ENCODE measurements at places on chromosomes 5 and 9.

DNA sequence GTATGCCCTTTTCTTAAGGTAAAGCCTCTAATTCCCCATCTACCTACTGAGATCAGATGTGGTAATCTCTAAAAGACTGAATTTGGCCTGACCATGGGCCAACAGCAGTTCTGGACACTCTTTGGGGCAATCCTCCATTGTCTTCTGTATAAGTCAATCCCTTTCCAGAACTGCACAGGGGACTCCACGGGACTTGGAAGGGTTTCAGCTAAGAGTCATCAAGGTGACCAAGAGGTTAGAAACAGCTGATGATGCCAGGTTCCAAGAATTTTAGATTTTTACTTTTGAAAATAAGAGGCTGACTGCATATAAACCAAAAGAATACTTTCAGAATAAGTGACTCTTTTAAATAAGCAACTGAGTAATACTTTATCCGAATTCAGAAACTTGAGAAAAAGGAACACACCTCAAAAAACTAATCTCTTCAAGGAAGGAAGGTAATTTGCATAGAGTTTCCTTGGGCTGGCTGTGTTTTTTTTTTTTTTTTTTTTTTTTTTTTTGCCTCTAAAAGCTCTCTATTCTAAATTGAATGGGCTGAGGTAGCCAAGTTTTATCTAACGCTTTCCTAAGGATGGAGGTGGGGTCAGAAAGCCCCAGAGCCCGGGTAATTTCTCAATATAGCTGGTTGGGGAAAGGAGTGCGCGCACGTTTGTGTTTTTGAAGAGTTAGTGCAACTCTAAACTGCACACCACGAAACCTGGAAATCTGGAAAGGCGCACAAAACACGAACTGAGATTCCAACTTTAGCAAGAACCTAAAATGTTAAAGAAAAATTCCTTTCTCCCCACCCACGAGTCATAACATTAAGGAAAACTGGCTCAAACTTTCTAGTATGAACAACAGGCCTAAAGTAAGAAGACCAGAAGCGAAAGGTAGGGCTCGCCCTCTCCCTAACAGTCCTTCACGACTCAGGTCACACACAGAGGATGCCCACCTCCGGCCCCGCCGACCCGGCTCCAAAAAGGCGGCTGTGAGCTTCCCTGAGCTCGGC is 1.3 kb downstream of the VCP start:
- DNase-seq, result no peak

DNA sequence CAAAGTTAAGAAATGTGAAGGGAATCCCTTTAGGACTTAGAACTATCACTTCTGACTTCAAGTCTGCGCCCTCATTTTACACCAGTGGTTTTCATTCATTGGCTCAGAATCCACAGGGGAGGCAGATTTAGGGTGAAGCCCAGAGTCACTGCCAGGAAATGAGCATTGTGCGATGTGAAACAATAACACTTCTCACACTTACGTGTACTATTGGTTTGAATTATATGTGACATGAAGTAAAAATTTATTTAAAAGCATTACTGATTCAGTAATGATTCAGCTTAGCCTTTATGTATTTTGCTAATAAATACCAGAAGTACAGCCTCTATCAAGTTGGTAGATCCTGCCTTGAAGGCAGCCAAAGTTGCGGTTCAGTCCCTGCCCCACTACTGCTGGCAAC is 98.6 kb downstream of the PAM start:
- no peak for DNase-seq

DNA sequence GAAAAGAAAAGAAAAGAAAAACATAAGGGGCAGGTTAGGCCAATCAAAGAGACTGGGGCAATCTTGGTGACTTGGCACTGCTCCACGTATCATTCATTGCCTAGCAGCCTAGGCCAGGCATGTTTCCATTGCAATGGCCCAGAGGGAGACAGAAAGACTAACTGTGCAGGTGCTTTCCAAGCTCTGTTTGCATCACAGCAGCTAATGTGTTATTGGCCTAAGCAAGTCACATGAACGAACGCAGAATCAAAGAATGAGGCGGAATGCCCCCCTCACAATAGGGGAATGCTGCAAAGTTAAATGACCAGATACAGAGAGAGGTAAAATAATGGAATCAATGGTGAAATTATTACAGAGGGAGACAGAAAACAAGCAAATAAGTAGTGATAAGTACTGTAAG is 11.1 kb upstream of the VPS13A start:
- DNase-seq, result no peak

DNA sequence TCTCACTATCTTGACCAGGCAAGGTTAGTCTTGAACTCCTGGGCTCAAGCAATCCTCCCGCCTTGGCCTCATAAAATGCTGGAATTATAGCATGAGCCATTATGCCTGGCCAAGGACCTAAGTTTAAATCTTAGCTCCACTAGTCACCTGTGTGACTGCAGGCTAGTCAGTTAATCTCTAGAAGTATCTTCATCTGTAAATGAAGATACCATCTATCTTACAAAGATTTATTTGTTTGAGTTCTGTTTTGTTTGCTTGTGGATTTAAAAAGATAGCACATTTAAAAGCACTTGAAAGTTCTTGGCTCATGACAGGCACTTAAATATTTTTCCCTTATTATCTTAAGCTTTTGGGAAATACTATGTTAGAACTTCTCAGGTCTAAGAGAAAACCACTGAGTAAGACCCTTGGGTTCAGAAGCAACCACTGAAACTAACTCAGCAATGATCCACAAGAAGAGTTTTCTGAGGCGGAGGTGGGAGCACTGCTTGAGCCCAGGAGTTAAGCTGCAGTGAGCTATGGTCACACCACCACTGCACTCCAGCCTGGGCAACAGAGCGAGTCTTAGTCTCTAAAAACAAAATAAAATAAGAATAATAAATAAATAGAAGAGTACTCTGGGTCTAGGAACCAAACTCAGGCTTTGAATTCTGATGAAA is 19.1 kb downstream of the TMEM245 start:
- no peak for DNase-seq

DNA sequence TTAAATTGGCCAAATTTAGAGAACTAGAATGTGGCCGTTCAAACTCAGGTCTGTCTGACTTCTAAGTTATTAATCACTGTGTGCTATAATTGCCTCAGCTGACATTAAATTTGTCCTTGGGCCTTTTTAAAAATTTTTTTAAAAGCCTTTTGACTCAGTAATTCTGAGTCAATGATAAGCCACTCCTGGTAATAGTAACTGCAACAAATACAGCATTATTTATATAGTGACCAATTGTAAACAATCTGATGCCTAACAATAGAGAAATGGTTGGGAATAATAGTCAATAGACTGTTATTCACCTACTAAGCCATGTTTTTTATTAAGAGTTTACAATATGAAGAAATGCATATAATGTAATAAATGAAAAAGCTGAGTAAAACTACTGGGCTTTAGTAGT is 70.9 kb upstream of the FSD1L start:
- no peak for DNase-seq

DNA sequence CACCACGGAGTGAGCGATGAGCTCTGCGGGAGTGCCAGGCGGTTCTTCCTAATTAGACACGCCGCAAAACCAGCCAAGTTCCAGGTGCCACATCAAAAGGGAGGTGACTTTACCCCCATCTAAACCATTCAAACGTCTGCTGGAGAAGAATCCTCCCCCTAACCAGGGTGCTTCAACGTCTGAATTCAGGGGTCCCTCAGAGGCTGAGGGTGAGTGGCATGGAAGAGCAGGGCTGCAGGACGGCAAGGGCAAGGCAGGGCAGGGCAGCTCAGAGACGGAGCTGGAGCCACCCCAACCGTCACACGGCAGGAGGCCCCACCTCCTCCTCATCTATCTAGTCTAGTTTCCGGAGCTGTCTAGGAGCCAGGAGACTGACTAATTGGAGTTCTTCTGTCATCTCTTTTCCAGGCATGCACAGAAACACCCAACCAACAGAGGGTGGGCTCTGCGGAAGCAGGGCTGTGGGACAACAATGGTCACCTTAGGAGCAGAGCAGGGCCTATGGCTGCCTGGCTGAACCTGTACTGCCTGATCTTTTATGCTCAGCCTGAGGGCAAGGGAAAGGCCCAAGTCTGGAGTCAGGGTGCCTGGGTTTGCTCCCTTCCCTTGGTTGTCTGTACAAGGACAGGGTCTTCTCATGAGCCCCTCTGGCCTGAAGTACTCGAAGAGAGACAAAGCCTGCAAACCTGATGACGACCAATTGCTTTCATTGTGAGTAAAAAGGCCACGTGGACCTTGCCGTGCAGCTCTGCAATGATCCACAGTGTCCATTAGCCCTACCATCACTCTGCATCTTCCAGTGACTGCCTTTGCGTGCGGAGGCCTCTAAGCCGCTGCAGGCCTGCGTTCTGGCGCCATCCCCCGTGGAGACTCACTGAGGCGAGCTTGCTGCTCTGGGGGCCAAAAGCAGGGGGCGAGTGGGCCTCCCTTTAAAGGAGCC is 81.0 kb upstream of the SLC25A51 start:
- no peak for DNase-seq

DNA sequence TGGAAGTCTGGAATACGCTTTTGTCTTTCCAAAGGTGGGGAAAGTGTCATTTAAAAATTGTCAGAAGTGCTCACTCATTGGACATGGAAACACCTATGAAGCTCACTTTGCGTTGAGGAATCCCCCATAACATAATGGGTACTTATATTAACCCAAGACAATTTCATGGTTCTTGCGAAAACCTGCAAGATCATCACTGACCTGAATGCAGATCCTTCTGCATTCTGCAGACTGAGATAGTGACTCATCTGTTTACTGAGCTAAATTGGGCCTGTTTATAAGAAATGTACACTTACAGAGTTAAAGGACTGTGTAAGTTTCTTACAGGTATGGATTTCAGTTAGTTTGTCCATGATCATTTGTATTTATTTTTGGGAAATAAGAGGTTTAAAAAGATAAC is 153.0 kb downstream of the HMHB1 start:
- no peak for DNase-seq

DNA sequence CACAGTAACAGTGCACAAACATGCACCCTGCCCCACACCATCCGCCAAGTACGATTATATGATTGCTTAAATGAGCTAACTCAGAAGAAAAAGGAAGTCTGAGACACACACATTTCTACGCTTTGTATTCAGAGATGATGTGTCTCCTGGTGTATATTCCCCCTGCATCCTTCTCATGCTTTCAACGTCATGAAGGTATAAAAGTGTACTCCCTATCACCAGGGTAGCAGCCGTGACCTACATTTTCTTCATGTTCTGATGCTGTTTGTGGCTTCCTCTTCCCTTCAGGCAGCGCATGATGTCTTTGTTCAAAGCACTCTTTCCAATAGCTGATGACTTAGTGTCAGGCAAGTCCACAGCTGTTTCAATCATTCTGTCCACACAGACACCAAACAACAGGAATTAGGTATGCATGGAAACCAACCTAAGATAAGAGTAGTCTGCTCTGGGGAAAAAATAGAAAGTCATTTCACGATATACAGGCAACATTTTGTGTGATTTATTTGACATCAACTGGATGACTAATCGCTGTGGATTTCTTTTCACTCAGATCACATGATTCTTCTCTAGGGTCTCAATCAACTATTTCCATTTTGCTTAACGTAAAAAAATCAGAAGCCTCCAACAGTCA is 269.4 kb upstream of the PTGER4 start:
- DNase-seq, result peak; percentile 41

GRCh38 chr5:138545919-138546562 is 3.0 kb upstream of the ETF1 start:
- DNase-seq, result no peak

GRCh38 chr5:82169892-82170291 is 108.3 kb downstream of the RPS23 start:
- DNase-seq, result no peak

GRCh38 chr9:134162926-134163370 is 1.4 kb downstream of the RNU6ATAC start:
- DNase-seq, result no peak

GRCh38 chr9:93893899-93894690 is 61.1 kb downstream of the BARX1 start:
- DNase-seq, result no peak

- DNase-seq, result no peak
These were observed 66.8 kb downstream of the INSYN2B start for GRCh38 chr5:169913479-169913878.

DNA sequence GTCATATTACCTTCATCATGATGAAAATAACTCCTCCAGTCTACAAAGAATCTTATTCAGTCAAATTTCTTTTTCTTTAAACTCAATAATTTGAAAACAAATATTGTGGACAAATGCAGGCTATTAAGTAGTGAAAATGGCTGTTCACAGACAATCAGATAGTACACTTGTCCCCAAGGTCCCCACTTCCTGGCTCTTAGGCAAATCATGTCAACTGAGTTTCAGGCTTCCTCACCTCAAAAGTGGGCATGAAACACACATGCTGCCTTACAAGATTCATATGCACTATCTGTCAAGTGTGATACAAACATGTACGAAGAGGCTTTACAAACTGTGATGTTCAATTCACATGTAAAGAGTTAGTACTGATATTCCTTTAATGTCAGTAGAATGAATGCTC is 385.2 kb upstream of the SEMA6A start:
- no peak for DNase-seq

- DNase-seq, result no peak
These were observed 927 bp upstream of the CDO1 start for GRCh38 chr5:115817386-115817785.

DNA sequence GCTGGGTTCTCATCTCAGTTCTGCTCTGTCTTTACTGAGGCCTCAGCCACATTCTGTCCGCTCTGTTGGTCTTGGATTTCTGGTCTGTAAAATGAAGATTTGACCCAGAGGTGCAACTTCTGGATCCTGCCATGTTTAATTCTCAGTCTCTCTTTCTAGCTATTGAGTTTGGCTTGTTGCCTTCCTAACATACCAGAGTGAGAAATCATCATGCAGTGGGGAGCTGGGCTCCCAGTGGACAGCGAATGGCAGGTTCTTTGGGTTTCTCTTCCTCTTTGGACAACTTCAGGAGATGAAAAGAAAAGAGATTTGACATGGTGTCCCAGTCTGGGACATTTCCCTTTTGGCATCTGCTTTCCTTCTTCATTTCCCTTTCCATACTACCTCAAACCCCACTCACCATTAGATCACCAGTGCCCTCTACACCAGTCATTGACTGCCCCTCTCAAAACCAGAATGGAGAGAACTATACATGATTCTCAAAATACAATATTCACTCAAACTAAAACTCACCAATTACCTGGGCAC is 334.7 kb downstream of the ACTL7B start:
- no peak for DNase-seq

DNA sequence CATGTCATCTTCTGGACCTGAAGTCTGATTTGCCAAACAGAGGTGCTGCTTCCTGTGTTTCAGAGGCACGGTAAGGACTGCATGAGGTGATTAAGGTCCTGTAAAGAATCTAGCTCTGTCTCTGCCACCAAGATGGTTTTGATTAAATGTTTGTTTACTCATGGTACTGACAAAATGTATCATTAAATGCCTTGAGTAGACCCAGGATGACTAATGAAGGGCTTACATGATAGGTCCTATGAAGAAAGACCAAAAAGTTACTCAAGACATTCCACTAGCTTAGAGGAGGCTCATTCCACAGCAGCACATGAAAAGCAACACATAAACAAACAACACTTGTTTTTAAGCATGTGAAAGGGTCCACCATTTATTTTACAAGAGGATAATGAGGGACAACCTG is 100.9 kb downstream of the BOD1 start:
- DNase-seq, result no peak

DNA sequence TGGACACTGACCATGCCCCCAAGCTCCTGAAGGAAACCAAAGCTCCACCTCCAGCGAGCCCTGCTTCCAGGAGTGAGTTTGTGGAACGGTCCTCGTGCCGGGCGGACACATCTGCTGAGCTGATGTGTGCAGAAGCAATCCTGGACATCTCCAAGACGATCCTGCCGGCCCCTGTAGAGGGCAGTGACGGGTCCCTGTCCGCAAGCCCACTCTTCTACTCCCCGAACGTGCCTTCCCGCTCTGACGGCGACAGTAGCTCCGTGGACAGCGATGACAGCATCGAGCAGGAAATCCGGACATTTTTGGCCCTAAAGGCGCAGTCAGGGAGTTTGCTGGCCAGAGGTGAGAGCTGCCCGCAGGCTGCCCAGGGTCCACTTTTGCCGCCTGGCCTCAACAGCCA is 6.2 kb downstream of the PPP1R26 start:
- no peak for DNase-seq
